ENCODE measurements at places on chromosomes 12 and 14.
A peak's percentile ranks its signal among the peaks of the same experiment; 100 is the strongest.

GRCh38 chr12:37543966-37544668 is 772.5 kb upstream of the ALG10B start:
- no peak for DNase-seq

DNA sequence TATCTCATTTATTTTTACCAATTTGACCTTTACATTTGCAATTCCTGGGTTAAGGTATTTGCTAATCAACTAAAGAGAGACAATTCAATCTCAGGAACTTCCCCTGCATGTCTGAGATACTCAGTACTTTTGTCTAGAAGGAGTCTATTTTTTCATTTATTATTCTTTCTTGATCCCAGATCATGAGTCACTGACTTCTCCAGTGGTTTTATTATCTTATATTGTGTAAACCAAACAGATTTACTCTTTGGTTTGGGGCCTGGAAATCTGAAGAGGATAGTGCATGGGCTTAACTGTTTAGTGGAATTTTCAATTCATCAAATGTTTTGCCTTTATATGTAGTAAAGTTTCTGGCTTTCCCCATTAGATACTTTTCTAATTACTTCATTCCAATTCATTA is 185.4 kb downstream of the ALG10B start:
- DNase-seq: no peak

DNA sequence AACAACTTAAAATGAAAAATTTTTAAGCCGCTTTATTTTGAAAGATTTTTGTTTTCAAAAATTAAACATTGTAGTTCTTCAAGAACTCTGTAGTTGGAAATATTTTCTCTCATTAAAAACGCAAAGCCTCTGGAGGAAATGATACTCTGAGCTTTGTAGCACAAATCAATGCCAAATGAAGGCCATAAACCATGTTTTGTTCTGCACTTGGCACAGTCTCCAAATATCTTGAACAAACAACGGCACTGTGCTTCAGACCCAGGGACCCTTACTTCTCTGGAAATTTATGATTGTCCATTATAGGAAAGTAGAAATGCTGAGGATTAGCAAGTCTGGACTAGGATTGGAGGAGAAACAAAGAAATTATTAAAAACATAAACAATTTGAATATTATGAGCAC is 160.8 kb upstream of the BMP4 start:
- DNase-seq: no peak

DNA sequence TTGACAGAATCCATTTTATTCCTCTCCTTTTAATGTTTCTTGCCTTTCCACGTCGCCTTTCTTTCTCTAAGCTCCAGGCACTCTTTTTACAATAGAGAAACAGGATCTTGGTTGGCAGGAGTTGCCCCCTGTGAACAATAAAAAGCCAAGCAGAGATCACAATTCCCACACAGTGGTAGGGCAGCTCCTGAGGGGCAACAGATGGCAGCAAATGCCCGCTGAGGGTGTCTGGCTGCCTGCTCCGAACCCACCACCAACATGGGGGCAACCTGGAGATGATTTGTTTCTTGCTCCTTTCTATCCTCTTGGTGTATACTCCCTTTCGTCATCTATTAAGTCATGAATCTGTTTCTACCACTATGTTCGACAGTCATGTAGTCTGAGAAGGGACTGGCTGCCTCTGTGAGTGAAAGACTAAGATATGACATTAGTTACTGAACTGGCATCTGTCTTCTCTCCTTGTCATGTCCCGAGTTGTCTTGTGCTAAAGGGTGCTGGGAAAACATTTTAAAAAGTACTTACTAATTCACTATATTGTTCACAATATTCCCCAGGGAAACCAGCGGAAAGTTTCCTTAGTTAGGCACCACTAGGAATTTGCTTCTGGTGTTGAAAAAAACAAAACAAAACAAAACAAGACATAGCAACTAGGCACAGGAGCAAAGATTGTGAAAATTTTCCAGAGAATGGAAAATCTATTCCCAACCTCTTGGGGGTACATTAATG is 170.1 kb downstream of the STXBP6 start:
- DNase-seq: no peak

- DNase-seq: peak; percentile 61
Measured at GRCh38 chr14:91138511-91139359, 24.9 kb downstream of the DGLUCY start.

GRCh38 chr12:132222096-132222807 is 78.0 kb downstream of the NOC4L start:
- peak; percentile 26 for DNase-seq

GRCh38 chr14:32136027-32136825 is 59.1 kb downstream of the ARHGAP5 start:
- no peak for DNase-seq

DNA sequence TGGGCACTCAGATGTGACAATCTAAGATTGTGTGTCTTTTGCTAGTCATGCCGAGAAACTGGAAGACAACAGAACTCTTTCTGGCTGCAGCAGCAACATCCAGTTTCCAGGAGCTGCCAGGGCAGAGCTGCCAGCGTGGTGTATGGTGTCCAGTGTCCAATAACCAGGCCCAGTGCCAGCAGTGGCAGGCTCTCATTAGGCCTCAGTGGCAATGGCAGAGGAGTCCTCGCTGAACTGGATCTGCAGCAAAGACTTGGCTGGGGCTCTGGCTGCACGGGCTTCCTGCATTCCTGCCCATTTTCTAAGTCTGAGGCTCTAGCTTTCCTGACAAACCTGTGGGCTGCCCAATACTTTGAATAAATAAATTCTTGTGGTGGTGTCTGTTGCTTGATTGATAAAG is 26.2 kb upstream of the PPM1A start:
- no peak for DNase-seq

- peak; percentile 53 for DNase-seq
Measured at GRCh38 chr12:49089821-49090773, 4.5 kb downstream of the DHH start.

DNA sequence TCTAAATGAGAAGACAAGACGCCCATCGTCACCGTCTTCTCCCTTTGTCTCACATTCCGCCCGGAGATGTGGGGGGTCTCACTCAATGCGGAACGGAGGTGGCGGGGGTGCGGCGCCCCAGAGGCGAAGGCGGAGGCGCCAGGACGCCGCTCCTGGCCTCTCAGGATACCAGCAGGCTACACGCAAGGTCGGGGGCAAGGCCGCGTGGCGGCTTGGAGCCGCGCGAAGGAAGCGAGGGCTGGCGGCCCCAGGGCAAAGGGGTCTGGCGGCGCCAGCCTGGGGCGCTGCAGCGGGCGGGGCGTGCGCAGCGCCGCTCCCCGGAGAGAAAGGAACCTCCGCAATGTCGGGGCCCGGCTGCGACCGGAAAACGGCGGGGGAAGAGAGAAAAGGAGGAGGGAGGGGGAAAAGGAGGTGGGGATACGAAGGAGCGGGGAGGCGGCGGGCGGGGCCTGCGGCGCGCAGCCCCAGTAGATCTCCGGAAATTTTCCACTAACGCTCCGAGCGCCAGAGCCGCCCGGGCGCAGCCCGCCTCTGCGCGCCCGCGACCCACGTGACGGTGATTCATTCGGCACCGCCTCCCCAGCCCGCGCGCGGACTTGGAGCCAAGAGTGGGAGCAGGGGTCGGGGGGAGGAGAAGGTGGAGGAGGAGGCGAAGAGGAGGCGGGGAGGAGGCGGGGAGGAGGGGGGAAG is 10.5 kb upstream of the SLC38A2 start:
- DNase-seq: peak; percentile 95

DNA sequence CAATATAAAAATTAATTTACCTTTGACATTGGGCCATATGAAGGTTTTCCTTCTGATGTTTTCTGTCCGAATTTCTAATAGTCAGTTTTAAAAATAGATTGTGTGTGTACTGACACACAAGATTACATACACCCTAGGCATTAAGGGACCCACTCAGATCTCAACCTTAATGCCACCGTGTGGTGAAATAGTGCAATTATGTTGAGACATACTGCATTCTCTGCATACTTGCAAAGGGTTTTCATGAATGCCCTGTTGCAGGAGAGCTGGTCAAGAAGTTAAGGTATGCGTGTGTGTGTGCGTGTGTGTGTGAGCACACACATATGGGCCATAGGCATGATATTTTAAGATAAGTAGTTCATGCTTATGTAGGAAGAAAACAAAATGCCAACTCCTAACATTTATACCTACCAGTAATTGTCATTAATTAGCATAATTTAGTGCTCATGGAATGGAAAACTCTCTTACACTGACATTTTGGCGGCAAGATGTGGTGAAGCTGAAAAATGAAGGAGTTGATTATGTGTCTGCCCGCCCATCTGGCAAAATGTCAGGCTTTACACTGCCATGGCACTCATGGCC is 58.8 kb downstream of the PIK3C2G start:
- no peak for DNase-seq

DNA sequence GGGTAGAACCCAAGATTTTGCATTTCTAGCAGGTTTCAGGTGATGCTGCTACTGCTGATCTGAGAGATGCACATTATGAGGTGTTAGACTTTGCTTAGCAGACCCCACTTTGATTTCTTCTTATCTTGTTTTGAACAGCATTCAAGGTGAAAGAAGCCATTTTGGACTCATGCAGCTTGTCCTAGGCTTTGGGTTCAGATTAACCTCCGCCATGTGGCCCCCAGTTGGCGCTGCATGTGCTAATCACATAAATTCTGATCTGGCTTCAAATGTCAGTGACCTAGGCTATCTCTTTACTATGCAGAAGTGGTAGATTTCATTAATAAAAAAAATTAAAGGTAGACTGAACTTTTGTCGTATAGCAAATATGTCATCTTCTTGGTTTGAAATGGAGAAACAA is 89.8 kb upstream of the DYRK2 start:
- DNase-seq: no peak

DNA sequence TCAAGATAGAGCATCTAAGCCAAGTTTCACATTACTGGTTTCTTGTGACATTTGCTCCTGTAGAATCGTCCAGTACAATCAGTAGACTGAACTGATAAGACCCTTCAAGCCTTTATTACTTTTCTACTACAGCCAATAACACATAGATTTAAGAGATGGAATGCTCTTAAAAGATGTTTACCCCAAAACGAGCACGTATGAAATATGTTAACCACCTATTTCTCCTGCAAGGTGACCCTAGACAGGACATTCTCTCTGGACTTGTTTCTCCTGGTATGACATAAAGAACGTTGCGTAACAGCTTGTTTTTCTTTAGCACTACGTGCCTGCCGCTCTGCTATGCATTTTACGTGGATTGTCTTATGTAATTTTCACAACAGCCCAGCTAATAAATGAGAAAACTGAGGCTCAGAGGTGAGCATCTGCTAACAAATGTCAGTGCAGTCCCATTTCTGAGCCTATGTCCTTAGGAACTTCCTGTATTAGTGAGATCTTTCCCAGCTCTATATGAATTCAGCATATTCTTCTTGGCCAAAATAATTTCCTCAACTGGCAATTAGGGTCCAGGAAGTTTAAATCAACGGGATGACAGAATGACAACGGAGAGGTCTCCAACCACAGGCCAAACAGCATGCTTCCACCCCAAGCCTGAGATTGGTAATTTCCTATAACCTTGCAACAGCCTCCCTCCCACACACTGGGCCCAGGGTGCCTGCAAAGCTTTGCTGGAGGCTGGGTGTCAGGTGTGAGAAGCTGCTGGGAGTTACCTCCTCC is 3.7 kb downstream of the NFKBIA start:
- peak; percentile 64 for DNase-seq

- DNase-seq: no peak
Measured at GRCh38 chr12:108399514-108399913, 60.4 kb upstream of the CMKLR1 start.

- no peak for DNase-seq
Measured at GRCh38 chr12:49946497-49946896, 4.0 kb upstream of the AQP2 start.

- no peak for DNase-seq
Measured at GRCh38 chr12:120834489-120835303, 69.5 kb downstream of the SPPL3 start.

DNA sequence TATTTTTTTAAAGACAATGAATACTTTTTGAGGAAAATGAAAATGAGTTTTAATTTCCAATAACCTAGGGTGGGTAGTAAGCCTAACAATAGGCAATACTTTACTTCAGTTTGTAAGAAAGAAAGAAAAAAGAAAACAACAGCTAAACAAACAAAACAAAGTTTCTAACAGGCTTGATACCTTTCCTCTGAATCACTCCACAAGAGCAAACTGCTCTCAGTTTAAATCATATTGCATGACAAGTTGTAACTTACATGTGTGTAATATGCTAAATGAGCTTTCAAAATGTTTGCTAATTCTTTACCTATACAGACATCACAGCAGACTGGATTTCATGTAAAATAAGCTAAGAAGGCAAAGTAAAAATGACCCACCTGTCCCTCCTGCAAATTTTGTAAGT is 6.7 kb upstream of the LMO3 start:
- no peak for DNase-seq

- no peak for DNase-seq
Measured at GRCh38 chr14:36818794-36819384, 157.2 kb downstream of the PAX9 start.
